Upper lobe of left lung (tissue), 6 donors: ENCODE measurements at places on chromosomes 1 and 21.

- peak; percentile 90 for DNase-seq
Measured at GRCh38 chr1:16888860-16889816, 6.6 kb upstream of the RNU1-2 start.

- no peak for DNase-seq
Measured at GRCh38 chr1:119659628-119660027, 11.6 kb upstream of the ZNF697 start.

DNA sequence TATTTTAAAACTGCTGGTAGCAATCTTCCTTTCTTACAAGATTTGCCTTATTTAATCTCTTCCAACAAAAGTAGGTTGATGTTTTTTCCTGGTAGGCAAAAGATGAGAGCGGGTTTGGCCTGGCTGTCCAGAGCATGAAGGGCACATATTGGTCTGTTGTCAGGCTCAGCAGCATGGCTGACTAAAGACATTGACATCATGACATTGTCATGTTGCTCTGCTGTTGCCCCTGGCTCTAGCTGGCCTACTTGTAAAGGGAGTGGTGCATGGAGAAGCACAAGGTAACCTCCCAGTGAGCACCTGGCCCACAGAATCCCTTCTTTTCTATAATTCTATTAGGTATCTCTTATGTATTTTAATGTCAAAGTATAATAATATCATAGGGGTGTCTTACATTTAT lies 23.6 kb downstream of the GNPAT start:
- no peak for DNase-seq

DNA sequence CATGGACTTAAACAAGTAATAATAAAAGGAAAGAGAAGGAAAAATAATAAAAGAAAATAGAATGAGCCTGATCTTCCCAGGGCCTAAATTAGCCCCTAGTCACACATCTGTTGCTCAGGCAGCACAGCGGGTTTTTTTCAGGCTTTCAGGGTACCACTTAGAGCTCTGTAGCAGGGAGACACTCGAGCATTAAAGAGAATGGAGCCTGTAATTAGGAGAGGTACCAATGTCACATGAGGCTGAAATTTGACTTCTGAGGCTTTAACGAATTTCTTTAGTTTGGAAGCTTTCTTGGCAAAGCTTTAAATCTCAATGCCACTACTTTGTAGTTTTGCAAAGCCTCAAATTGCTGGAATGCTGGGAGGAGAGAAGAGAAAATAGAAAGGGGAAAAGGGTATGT lies 116.3 kb downstream of the AK5 start:
- DNase-seq: no peak

DNA sequence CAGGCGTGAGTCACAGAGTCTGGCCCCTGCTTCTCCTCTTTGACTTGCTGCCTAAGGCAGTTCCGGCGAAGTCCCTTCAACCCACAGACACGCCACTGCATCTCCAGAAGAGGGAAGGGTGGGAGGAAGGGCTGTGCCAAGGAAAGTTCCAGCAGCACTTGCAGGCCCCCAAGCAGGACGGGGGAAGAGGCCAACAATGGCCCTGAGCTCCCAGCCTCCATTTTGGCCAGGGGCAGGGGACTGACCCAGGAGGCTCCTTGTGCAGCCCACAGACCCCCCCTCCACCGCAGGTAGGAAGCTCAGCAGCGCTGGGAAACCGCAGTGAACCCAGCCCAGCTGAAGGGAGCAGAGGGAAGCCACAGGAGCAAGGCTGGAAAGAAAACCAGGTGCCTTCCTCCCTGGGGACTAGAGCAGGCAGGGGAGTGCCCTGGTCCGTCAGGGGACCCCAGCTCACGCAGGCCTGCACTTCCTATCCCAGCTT lies 35.4 kb downstream of the ACOT7 start:
- no peak for DNase-seq

DNA sequence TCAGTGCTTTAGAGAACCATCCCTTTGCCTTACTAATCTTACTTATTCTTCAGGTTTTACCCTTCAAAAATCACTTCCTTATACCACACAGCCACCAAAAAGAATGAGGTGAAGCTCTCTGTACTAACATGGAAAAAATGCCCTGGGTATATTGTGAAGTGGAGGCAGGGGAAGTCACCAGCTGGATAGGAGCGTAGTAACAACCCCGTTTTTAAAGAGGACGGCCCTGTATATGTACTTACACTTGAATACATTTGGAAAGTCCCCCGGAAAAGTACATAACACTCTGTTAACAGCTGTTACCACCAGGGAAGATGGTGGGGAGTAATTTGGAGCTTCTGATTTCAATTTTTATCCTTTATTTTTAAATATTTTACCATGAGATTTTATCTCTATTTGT lies 28.2 kb upstream of the KHDRBS1 start:
- DNase-seq: no peak

DNA sequence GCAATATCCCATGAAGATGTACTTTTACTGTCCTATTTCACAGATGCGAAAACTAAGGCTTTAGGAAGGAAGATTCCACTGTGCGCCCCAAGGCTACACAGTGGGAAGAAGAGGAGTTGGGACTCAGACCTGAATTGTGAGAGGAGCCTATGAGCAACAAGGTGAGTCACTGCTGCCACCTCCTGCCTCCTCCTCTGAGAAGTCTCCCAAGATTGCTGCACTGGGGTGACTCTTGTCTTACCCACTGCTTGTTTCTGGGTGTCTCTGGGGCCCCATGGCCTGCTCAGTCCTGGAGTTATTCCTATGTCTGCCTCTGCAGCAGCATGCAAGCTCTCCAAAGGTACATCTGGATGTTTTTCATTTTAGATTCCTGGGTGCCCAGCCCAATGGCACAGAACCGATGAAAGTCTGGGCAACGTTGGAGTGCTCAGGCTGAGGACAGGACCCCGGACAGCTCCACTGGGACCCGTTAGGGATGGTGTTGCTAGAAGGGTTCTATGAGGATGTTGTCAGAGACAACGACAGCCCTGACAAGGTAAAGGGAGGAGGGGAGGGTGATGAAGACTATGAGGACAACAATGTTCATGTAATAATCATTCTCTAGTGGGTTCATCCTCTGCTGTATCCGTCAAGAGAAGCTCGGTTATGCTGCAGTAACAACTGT lies 11.0 kb upstream of the C1QA start:
- no peak for DNase-seq

- peak; percentile 87 for DNase-seq
Measured at GRCh38 chr1:203324105-203325025, 19.0 kb downstream of the BTG2 start.

DNA sequence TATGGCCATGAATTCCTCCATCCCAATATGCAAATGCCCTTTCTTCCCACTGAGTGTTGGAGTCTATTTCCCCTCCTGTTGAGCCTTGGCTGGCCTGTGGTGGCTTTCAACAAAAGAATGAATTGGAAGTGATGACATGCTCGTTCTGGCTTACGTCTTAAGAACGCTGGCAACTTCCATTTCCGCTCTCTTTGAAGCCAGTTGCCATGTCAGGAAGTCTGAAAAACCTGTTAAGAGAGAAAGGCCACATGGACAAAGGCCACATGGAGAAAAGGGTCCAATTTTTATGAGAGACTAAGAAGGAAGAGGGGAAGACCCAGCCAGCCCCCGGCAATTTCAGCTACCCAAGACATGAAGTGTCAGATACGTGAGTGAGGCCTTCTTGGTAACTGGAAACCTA lies 45.6 kb upstream of the GADD45A start:
- no peak for DNase-seq

DNA sequence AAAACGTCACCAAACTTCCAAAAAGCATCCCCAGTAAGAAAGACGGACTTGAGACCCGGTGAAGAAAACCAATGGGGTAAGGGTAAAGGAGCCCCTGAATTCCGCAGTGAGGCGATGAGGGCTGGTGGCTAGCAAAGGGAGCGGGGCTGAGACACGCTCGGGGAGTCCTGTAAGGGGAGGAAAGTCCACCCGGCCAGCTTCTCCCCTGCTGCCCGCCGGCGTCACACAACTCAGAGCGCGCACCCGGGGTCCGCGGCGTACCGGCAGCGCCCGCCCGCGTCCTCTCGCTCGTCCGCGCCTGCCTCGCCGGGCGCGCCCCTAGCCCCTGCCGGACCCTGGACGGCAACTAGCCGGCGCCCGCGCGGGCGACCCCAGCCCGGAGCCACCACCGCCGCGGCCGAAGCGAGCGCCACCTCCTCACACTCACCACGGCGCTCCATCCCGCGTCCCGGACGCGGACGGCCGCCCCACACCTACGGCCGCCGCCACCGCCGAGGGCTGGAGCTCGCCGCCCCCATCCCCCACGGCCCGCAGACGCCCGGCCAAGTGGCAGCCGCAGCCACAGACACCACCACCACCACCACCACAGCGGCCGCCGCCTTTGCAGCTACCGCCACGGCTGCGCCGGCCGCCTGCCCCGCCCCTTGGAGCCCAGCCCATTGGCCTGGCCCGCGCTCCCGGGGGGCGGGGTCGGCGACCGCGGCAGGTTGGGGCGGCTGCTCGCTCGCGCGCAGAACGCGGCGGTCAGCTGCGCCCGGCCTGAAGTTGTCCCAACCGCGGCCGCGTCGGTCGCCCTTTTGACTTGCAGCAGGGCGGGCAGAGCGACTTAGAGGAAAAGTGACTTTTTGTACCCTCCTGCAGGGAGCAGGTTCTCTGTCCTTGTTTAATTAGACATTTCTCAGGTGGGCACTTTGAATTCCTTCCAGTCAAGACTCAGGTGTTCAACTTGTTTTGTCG lies 10.0 kb upstream of the ARHGAP29 start:
- DNase-seq: peak; percentile 87

DNA sequence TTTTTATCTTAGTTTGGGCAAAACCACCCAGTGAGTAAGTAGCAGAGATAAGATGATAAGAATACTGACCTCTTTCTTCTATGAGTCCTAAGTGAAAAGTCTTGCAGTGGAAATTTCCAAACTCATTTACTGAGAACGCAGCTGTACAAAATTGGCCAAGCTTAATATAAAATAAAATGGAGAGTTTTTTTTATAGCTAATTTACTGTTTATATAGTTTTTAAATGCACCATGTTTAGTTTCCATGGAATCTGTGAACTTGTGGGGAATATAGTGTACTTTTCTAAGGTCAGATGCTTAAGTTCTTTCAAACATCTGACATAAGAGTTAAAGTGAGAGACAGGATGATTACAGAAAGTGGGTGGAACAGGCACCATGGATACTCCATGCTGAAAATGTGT lies 833.5 kb downstream of the ADGRL2 start:
- no peak for DNase-seq

DNA sequence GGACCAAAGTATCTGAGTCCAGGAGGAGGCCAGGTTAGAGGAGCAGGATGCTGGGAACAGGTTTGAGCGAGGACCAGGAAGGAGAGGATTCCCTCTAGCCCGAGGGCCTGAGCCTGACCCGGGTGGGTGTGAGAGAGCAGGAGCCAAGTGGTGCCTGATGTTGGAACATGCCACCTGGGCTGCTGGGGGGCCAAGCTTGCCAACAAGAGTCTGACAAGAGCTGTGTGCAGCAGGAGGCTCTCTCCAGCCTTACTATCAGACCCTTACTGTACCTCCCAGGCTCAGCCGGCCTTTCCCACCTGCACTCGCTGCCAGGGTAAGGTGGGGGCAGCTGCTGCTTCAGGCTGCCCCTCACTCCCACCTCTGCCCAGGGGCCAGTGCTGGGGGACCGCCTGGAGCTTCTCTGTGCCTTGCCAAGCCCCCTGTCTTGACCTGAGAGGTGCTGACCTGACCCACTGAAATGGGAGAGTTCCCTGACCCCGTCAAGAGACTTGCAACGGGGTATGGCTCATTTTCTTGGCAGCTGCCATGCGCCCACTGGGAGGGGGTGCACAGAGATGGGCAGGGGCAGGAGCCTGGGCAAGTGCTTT lies 159.6 kb upstream of the VAMP3 start:
- DNase-seq: no peak

DNA sequence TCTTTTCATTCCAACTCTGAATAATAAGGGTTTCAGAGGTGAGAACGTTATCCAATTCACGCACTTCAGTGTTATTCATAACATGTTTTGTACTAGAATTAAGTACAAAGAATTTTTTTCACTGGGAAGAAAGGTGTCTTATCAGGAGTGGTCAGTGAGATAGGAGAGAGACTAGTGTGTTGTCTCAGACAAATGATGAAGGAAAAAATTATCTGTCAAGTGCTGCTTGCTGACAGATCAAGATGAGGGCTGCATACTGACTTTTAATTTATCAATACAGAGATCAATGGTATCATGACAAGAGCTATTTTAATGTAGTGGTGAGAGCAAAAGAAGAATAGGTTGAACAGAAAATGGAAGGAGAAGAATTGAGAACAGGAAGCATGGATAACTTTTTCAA lies 402.4 kb downstream of the KCNT2 start:
- DNase-seq: no peak

DNA sequence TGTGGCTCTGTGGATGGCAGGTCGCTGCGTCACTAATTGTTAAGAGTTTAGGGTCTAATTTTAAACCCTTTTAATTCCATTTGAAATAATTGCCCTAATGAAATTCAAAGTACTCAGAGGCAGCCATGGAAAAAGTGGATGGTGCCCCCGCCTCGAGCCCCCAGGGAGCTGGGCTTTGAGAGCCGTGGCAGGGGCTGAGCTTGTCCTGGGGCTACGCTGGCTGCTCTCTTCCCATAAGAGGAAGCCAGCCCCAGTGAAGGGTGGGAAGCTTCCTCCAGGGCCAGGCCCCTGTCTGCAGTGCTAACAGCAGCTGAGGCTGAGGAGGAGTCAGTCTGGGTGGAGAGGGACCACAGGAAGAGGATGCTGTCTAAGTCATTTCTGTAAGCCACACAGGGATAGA lies 315.0 kb upstream of the POU3F1 start:
- no peak for DNase-seq

- DNase-seq: no peak
Measured at GRCh38 chr1:21106709-21107108, 70.0 kb downstream of the EIF4G3 start.

- no peak for DNase-seq
Measured at GRCh38 chr1:104593413-104594187, 843.9 kb downstream of the AMY1C start.

DNA sequence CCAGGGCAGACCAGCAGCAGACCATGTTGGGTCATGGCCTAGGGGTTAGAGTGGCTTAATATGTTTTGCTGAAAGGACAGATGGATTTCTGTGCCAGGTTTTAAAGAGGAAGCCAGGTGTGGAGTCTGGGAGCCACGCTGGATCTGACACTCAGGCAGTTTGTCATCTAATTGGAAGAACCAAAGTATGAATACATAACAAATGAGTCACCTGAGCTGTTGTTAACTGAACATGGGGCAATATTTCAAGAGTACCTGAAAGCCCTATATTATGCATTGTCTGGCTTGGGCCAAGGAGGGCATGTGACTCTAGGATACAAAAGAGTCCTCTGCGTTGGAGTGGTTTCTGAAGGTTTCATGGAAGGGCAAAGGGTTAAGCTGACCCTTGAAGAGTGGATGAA lies 70.6 kb downstream of the LMO4 start:
- DNase-seq: no peak

DNA sequence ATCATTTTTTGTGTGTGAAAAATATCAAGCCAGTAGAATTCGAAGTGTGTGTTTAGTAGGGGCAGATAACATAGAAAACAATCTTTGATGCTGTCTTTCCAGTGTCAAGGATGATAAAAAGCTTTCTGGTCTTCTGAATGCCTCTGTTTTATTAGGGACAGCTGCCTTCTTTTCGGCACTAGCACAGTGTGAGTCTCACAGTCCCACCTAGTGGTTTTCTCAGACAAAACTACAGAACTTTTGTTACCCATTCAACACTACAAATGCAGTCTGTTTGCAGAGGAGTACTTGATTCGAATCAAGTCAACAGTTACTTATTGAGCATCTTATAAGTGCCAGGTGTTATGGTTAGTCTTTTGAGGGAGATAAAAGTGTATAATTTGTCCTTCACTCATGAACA lies 30.6 kb upstream of the MCOLN3 start:
- no peak for DNase-seq

- DNase-seq: no peak
Measured at GRCh38 chr21:17818186-17819113, 706 bp downstream of the C21orf91 start.

GRCh38 chr1:212677136-212677535 lies 22.5 kb downstream of the BATF3 start:
- DNase-seq: no peak

GRCh38 chr1:179809506-179810366 lies 66.6 kb downstream of the FAM163A start:
- DNase-seq: peak; percentile 38
